ENCODE measurements at places on chromosomes 1 and 21. TPM values are rescaled to one million over a fixed set of nuclear protein-coding genes. Genes with fewer than 3 reads are reported as not detected.

GRCh38 chr1:211318576-211319280 is 7.9 kb upstream of the TRAF5 start:
- no peak for DNase-seq

DNA sequence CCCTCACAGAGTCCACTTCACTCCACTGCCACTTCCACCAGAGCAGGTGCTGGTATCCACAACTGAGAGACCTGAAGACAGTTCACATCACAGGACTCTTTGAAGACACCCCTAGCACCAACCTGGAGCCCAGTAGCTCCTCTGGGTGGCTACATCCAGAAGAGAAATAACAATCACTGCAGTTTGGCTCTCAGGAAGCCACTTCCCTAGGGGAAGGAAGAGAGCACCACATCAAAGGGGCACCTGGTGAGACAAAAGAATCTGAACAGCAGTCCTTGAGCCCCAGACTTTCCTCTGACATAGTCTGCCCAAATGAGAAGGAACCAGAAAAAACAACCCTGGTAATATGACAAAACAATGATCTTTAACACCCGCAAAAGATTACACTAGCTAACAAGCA is 113.2 kb downstream of the TENT5C start:
- DNase-seq = no peak

GRCh38 chr1:30716646-30717045 is 6.7 kb downstream of the MATN1 start:
- no peak for DNase-seq

DNA sequence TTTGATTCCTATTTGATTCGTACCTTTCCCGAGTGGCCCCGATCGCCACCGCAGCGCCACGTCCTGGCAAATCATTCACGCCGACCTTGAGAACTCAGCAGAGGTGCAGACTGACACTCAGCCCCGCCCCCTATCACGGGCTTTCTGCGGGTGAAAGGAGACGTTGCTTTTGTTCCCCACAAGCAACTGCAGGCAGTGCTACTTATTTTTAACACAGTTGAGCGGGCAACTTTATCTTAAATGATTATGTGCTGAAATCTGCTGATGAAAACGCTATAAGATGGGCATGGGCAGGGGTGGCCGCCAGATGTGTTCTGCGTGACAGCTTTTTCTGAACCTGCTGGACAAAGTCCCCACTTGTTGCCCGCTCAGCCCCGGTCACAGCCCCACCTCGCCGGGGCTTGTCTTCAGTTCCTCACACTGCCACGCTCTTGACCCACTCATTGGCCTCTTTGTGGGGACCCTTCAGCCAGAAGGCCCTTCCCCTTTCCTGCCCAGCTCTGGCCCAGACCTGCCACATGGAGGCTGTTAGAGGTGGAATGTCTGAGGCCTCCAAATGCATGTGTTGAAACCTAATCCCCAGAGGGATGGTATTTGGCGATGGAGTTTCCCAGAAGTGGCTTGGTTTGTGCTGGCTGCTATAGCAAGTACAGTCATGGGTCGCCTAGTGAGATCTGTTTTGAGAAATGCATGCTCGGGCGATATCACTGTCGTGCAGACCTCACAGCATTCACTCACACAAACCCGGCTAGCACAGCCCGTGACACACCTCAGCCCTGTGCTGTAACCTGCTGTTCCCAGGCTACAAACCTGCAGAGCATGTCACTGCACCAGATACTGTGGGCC is 15.7 kb upstream of the PDXK start:
- DNase-seq = peak; percentile 63

Gene FAM89A
- 9.5 TPM for polyA plus RNA-seq

Gene SUSD4
- not detected for polyA plus RNA-seq

Gene IBA57
- polyA plus RNA-seq = 2.0 TPM

Data from immature natural killer cell (primary cell).